ENCODE measurements at places on chromosomes 12 and 14.

GRCh38 chr12:4535871-4536270, 2.8 kb upstream of the RAD51AP1 start:
- DNase-seq: no peak

- DNase-seq: no peak
Observed at GRCh38 chr12:130576371-130576816, 139.7 kb downstream of the RIMBP2 start.

DNA sequence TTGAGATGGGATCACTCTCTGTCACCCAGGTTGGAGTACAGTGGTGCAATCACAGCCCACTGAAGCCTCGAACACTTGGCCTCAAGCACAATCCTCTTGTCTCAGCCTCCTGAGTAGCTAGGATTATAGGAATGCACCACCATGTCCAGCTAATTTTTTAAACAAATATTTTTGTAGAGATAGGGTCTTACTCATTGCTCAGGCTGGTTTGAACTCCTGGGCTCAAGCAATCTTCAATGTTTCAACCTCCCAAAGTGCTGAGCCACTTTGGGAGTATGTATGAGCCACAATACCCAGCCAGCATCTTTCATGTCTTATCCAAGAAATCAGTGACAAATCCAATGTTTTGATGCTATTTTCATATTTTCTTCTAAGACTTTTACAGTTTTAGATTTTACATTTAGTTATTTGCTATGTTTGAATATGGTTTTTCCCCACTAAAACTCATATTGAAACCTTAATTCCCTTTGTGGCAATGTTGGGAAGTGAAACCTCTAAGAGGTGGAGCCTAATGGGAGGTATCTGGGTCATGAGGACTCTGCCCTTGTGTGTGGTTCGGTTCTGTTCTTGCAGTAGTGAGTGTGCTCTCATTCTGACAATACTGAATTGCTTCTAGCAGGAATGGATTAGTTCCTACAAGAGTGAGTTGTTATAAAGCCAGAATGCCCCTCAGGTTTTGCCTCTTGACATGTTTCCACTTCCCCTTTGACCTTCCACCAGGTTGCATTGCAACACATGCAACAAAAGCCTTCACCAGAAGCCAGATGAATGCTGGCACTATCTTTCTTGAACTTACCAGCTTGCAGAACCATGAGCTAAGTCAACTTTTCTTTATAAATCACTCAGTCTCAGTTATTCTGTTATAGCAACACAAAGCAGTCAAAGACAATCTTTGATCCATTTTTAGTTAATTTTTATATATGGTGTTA, 80.8 kb upstream of the AMIGO2 start:
- DNase-seq: no peak

DNA sequence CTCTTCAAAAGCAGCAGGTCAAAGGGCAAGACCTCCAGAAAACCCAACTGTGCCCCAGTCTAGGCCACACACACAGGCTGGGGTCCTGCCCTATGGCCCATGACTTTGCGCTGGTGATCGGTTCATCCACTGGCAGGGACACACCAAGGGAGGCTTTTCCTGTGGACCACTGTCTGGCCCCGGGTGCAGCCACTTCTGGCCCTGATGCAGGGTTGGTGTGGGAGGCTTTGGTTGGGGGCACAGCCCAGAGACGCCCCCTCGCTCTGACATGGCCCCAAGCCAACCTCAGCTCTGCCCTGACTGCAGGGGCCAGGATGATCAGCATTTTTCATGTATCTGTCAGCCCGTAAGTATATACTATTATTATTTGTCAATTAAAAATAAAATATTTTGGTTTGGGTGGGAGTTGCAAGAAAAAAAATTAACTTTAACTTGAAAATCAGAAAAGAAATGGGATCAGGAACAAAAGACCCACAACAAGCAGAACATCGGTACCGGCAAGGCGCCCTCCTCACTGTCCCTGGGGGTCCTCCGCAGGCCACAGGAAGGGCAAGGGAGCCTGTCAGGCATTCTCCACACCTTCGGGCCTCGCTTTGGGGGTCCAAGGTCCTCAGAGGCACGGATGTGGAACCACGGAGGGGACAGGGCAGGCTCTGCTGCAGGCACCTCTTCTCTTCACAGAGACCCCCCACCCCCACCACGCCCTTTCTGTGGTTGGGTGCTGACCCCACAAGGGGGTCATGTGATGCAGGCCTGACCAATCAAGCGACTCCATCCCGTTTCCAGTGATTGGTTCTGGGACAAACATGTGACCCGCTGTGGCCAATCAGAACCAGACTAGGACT, 181.5 kb upstream of the SFSWAP start:
- DNase-seq: no peak

- no peak for DNase-seq
Observed at GRCh38 chr12:67727702-67728666, 79.4 kb downstream of the DYRK2 start.

- DNase-seq: no peak
Observed at GRCh38 chr12:92493816-92494215, 209.0 kb upstream of the PLEKHG7 start.

GRCh38 chr12:124289634-124290600, 5.0 kb upstream of the RFLNA start:
- DNase-seq: no peak

DNA sequence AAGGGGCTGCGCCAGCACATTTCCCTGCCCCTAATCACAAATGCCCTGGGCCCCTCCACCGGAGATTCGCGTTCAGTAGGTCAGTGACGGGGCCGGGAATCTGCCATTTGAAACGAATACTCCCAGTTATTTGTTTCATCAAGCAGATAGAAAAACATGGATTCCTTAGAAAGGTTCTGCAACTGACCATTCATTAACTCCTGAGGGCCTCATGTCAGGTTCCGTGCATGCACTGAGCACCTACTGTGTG, 25.6 kb upstream of the UBC start:
- DNase-seq: no peak

- DNase-seq: no peak
Observed at GRCh38 chr12:65836419-65837197, 12.3 kb downstream of the HMGA2 start.

- DNase-seq: no peak
Observed at GRCh38 chr14:38755036-38755435, 348.0 kb downstream of the SEC23A start.

DNA sequence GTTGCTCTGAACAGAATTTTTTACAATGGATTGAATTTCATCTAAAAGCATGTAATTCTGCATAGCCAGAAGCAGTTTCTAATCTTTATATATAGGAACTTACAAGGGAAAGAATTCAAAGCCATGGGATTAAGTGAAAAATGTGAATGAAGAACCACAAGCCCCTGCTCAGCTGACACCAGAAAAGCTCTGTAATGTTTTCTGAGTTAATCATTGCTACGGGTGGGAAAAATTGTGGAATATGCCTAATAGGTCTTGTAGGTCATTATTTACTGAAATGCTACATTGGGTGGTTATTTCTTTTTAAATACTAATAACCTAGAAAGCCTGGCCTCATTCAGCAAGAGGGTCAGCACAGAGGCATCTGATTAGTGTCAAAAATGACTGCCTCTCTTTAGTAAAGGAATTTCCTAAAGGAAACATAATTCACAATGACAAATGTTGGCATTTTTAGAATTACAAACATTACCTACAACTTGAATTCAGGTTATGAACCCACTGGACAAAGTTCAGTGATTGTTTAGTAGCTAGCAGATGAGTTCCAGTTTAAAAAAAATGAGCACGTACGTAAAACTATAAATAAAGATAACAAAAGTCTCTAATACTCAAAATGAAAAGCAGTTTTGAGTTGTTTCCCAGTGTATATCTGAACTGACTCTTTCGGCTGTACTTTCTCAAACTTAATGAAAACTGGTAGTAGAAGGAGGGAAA, 75.3 kb downstream of the BMP4 start:
- no peak for DNase-seq

DNA sequence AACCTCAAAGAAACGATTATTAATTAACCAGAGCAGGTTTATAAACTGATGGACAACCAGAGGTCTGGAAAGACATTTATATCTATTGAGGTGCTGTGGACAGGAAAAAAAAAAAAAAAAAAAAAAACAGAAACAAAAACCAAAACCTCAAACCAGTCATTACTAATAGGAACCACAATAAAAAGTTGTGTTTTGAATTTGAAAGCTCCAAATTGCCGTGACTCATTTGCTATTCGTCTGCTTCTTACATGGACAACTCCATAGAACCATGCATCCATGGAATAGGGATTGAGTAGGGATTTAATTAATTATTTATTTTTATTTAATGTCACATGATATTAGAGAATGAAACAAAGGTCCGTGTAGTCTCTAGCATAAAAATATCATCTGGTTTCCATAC, 134.1 kb upstream of the SSTR1 start:
- no peak for DNase-seq

- no peak for DNase-seq
Observed at GRCh38 chr12:121196902-121197301, 13.0 kb upstream of the P2RX4 start.

GRCh38 chr12:49111206-49111605, 559 bp upstream of the LMBR1L start:
- DNase-seq: no peak

DNA sequence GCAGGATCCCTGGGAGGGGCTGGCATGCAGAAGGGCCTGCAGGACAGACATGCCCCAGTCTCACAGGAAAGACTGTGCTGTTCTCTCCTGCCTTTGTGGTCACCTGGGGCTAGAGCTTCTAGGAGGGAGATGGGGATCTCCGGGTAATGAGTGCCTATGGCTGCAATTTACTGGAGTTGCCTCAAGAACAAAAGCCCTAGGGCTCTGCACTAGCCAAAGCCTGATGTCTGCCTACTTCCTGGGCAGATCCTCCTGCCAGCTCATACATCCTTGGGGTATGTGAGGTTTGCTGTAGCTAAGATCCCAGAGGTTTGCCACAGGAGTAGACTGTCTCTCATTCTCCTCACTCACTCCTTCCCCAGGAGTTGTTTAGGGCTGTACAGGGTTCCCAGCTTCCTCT, 106.9 kb upstream of the PPFIA2 start:
- DNase-seq: no peak

DNA sequence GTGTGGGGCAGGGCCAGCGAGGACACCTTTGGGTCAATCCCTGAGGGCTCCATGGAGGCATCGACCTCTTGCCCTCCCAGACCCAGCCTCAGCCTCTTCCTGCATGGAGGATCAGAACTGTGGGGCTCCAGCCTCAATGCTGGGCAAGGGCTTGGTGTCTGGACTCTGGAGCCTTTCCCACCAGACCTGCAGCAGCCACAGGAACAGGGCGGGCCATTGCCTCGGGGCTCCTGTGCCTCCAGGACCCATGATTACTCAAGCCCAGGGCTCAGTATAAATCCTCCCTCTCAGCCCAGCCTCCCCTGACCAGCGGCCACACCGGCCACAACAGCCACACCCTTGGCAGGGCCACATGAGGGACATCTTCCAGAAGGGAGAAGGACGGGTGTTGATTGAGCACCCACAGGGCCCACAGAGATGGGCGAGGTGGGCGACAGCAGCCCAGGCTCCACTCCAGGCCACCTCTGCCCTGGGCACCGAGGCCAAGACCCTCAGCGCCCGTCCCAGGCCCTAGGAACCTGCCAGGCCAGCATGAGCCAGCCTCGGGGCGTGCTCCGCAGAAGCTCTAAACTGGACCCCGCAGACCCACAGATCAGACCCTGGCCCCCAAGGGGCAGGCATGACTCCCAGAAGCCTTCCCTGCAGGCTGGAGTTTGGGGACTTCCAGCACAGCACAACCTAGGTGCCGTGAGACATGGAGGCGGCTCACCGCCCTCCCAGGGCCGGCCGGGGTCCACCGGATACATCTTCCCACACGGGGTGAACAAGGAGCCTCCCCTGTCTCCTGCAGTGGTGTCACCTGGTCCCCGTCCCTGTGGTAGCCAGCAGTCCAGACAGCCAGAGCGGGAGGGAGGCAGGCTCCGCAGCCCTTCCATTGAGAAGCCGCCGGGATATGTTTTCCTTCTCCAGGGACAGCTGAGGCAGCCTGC, 25.1 kb downstream of the NCOR2 start:
- no peak for DNase-seq

- DNase-seq: no peak
Observed at GRCh38 chr12:131153956-131154355, 200.2 kb downstream of the ADGRD1 start.

GRCh38 chr14:64673748-64674147, 30.5 kb upstream of the PLEKHG3 start:
- no peak for DNase-seq

GRCh38 chr14:68442828-68443629, 349.8 kb downstream of the ZFP36L1 start:
- DNase-seq: no peak

DNA sequence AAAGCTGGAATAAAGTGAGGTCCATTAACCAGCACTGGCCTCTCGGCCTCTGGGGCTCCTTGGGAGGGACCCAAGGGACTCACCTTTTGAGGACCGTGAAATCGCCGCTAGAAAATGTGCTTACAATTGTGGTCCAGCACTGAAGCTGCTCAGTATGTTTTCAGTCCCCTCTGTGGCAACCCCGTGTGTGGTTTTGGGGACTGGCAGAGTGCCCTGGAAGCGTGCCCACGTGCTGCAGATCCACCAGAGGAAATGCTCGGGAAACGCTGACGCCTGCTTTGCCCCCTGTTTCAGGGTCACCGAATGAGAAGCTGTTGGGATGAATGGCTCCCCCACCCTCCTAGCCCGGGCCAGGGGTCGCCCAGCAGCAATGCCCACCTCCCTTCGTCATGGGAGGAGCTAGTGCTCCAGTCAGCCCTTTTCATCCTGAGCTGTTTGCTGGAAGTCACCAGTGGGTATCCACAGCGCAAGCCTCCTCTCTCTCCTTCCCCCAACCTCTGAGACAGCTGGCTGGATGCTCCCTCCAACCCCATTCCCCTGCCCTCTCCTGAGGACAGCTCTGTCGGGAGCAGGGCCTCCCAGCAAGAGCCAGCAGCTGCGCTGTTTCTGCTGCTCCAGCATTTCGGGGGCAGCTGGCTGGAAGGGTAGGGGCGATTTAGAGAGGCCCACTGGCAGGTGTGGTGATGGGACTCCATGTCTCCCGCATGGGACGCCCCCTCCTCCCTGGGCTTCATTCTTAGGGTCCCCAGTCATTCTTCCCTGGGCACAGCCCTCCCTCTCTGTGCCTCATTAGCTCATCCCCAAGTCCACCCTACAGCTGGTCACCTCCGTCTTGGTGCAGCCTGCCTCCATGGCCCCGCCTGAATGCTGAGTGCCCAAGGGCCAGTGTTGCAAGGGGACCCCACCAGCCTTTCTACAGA, 33.2 kb upstream of the PPP1R13B start:
- peak; percentile 64 for DNase-seq

DNA sequence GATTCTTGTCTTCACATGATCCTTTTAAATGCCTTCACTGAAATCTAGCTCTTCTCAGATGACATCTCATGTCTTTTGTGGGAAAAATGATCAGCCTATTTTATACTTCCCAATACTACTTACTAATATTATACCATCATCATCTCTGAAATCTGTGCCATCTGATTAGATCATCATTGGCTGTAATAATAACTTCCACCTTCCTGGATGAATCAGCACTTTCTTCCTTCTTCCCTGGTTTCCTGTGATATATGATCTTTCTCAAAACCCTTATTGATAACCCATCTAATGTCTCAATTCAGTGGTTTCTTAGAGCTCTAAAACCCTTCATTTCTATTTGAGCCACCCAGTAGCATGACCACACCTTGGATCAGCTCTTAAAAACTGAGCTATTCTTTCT, 30.9 kb downstream of the GPR137C start:
- DNase-seq: no peak

- DNase-seq: no peak
Observed at GRCh38 chr12:69423037-69423905, 46.9 kb upstream of the FRS2 start.

GRCh38 chr14:50018201-50018932, 98.0 kb downstream of the VCPKMT start:
- no peak for DNase-seq

- no peak for DNase-seq
Observed at GRCh38 chr14:68386446-68386845, 406.4 kb downstream of the ZFP36L1 start.

Data from naive thymus-derived CD8-positive, alpha-beta T cell (primary cell).